ENCODE measurements at places on chromosomes 12 and 14.
A peak's percentile ranks its signal among the peaks of the same experiment; 100 is the strongest.

DNA sequence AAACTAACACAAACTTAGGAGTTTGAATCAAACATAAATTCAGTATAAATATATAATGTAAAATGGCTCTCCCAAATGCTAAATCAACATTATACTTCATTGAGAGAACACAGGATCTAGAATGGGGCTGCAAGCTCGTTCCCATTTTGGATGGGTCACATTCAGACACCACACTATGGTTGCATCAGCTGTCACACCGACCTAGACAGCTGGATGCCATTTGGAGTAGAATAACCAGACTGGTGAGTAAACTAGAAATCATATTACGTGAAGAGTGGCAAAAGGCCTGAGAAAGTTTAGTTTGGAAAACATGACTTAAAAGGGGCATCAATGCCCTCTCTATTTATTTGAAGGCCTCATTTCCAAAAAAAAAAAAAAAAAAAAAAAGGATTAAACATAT lies 430.4 kb downstream of the NPAS3 start:
- DNase-seq: no peak

DNA sequence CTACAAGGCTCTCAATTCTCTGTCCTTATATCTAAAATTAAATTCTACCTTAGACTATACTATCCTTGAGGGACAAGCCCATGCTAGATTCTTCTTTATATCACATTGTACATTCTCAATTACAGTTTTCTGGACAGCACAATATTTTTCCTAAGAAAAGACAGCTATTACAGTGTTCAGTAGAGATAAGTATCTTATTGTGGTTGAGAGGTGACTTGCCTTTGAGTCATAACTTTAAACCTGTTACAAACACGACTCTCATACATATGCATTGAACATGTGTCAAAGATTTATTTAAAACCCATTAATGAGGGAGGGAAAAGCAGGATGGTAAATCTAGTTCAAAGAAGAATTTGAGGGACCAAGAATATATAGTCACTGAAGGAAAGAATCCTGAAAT lies 61.1 kb downstream of the TPH2 start:
- DNase-seq: peak; percentile 10

DNA sequence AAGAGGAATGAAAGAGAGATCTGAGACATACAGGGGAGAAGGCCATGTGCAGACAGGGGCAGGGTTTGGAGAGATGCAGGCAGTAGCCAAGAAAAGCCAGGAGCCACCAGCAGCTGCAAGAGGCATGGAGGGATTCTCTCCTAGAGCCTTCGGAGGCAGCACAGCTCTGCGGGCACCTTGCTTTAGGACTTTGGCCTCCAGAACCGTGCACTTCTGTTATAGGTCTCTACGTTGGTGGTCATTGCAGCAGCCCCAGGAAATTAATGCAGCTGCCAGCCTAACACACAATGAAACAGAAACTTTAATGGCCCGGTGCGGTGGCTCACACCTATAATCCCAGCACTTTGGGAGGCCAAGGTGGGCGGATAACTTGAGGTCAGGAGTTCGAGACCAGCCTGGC lies 14.7 kb upstream of the VRK1 start:
- no peak for DNase-seq

GRCh38 chr12:102425109-102426039 lies 55.0 kb downstream of the IGF1 start:
- no peak for DNase-seq

DNA sequence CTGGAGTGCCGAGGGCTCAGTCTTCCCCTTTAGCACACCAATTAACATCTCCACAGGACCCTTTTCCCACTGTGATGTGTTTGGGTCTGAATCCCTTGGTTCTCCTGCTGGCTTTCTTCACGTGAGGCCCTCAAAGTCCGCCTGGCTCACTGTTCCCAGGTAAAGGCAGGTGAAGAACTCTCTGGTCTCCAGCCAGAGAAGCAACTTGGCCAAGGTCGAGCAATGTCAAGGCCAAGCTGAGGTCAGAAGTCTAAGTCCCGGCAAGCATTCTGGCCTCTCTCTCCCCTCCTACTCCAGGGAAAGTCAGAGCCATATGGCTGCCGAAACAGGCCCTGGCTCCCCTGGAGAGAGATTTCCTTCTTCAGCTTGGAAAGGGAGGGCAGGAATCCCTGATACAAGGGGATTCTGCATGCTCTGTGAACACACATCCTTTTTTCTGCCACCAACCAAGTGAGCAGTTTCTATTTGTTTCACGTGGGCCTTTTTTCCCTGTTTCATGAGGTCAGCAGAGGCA lies 61.4 kb upstream of the ESRRB start:
- DNase-seq: no peak

DNA sequence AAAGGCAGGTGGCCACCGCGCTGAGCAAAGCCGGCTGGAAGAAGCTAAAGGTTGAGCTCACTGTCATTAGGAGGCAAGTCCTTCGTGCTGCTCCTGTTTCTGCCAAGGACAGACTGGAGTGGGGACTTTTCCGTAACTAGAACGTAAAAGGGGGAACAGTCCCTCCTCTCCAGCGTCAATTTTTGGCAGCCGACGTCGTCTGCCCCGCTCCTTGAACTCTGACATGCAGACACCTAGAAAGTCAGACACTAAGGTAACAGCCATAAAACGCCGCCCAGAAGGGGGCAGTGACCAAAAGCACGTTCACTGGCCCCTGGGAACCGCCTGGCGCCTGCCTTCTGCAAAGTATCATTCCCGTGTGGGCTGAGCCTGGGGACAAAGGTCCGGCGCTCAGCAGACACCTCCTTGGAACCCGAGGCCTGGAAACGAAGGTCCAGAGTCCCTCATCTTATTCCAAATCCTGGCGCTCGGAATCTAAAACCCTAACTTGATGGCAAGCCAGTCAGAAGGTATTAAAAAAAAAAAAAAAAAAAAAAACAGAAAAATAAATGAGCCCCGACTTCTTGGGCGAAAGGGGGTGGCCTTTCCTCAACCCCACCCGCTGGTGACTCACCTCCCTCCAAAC lies 1.1 kb upstream of the LRP1 start:
- DNase-seq: peak; percentile 88

Measured in Caki2 (cell line).